Uterus (tissue), 4 donors: ENCODE measurements at places on chromosomes 3 and 15. TPM values are rescaled to one million over a fixed set of nuclear protein-coding genes. Genes with fewer than 3 reads are reported as not detected.
A peak's percentile ranks its signal among the peaks of the same experiment; 100 is the strongest.

DNA sequence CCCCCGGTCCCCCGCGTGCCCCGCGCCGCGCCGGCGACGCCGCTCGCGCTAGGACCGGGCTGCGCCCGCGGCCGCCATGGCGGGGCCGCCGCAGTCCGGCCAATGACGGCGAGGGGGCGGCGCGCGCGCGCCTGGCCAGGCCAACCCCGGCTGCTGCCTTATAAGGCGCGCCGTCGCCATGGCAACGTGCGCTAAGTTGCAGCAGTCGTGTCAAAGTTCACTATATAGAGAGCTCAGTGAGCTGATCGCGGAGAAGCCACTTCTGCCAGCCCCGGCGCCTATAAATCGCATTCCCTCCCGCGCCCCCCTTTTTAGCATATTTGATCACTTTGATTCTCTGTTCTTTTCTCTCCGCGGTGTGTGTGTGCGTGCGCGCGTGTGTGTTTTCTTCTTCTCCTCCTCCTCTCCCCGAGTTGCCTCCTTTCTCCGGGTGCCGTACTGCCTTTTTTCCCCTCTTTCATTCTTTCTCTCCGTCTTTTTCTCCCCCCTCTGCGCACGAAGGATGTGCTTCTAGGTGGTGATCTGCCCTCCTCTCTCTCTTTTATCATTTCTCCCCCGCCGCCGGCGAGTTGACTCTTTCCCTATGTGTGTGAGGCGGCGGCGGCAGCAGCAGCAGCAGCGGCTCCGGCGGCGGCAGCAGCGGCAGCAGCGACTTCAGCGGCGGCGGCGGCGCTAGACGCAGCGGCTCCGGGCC, at the start of gene NR2F2:
NR2F2 (plus strand) TSS at position 251 of the 694 bp plus-strand sequence. CDS start 1,406 bp downstream, outside the sequence.
- peak; percentile 99 for DNase-seq

PTPN23 gene
- total RNA-seq: 51.6 TPM

DNA sequence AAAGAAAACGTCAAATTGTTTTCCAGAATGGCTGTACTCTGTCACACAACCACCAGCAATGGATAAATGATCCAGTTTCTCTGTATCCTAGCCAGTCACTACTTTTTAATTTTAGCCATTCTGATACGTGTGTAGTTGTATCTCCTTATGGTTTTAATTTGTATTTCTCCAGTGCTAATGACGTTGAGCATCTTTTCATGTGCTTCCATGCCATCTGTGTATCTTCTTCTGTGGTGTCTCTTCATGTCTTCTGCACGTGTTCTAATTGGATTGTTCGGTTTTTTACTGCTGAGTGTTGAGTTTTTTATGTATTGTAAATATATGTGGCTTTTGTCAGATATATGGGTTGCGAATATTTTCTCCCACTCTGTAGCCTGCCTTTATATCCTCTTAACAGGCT, 81.9 kb downstream of the SUMF1 start:
- DNase-seq: no peak

GREM1 gene
- total RNA-seq: 0.88 TPM

ADAMTS17 gene
- not detected for total RNA-seq

LRRC34 gene
- total RNA-seq: 5.8 TPM

- no peak for DNase-seq
Measured at GRCh38 chr3:83877910-83878309, 1080.9 kb upstream of the CADM2 start.

GRCh38 chr15:99692825-99693224, 40.4 kb downstream of the LYSMD4 start:
- DNase-seq: no peak

MAP1A gene
- 15.0 TPM for total RNA-seq

IL5RA gene
- under 0.01 TPM for total RNA-seq

- no peak for DNase-seq
Measured at GRCh38 chr3:41997702-41998550, 36.0 kb upstream of the ULK4 start.

DNA sequence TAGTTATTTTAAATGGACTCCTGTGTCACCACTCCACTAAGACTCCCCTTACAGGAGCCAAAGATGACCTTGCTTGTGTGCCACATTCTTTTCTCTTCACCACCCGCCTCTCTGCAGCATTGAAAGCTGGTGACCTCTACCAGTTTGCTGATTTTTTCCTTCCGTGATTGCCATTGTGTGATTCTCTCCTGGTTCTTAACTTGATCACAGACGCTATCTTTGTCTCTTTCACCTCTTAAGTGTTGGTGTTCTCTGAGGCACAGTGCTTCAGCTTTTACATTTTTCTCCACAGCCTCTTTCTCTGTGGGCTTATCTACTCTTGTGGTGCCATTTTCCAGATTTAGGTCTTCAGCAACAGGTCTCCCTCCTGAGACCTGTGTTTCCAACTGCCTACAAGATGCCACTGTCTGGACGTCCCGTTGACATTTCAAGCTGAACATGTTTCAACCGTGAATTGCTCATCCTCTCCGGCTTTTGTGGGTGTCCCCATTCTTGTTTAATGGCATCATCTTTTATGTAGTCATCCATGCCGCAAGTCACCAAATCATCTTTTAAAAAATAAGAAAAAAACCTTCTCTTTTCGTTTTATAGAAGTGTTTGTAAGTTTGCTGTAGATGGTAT, 26.5 kb downstream of the IQGAP1 start:
- no peak for DNase-seq

MEGF11 gene
- 0.76 TPM for total RNA-seq

- DNase-seq: no peak
Measured at GRCh38 chr15:71011503-71012155, 103.6 kb upstream of the THSD4 start.

RBPMS2 gene
- total RNA-seq: 1.5 TPM

DNA sequence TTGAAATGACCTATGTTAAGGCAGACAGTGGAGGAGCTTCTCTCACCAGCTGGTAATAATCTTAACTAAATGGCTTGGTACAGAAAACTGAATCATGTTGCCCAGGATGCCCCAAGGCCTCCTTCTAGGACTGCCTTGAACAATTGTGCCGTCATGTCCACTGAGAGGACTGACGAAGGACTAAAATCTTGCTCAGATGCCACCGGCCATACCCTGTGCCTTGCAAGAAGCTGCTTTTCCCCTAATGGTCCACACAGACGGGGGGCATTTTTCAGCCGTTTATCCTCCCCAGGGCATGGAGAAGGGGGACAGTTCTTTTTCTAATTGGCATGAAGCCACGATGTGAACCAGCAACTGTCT, 1.8 kb upstream of the CP start:
- no peak for DNase-seq

SUCLG2 gene
- total RNA-seq: 77.0 TPM

GRCh38 chr3:177512945-177513814, 315.9 kb upstream of the TBL1XR1 start:
- DNase-seq: no peak

DNA sequence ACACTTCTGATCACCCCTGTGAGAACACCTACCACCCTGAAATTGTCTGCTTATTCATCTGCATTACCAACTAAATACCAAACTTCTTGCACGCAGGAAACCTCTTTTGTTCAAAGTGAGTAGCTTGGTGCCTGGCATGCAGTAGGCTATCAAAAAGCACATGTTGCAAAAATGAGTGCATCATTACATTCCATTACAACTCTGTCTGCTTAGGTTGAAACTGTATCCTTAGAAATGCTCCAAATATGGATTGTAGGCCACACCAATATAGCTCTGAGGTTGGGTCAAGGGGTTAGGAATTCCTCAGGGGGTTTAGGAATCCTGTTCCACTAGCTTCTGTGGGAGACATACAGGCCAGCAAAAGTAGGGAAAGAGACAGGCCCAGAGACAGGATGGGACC, 107.2 kb downstream of the THRB start:
- no peak for DNase-seq

DNA sequence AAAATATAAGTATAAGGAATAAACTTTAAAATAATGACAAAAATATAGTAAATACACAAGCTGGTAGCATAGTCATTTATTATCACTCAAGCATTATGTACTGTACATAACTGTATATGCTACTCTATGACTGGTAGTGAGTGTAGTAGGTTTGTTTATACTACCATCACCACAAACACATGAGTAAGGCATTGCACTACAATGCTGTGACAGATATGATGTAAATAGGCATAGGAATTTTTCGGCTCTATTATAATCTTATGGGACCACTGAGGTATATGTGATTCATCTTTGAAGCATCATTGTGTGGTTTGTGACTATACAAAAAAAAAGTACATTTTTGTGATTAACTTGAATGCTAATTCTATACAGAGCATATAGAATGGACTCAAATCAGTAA, 35.3 kb upstream of the FBN1 start:
- no peak for DNase-seq

GOLGA8M gene
- total RNA-seq: 0.26 TPM

DNA sequence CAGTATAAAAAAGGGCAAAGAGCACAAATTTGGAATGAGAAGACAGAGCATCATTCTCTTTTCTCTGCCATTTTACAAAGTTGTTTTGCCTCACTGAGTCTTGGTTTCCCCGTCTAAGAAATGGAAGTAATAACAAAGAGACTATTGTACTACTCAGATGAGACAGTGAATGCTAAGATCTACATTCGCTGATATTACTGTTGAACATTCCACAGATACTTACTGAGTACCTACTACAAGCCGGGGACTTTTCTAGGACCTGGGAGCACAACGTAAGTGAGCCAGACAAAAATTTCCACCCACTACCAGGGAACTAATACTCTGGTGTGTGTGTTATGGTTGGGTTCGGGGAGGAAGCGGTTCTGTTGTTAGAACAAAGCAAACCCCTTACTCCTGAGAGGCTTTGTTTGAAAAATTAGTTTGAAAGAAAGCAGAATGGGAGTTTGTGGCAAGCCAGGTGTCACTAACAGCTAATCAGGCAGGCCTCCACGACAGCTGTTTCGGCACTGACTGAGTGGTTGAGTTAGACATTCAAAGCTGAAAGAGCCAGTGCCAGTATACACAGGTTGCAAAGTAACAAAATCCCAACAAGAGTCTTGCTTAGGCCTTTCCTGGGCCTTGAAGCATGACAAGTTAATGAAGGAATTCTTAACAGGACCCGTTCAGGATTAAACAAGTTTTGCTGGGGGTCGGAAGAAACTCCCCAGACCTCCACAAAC, 458.3 kb downstream of the EDEM1 start:
- DNase-seq: no peak

GRCh38 chr15:67411486-67411885, 109.4 kb upstream of the C15orf61 start:
- no peak for DNase-seq

C2CD4A gene
- not detected for total RNA-seq

DNA sequence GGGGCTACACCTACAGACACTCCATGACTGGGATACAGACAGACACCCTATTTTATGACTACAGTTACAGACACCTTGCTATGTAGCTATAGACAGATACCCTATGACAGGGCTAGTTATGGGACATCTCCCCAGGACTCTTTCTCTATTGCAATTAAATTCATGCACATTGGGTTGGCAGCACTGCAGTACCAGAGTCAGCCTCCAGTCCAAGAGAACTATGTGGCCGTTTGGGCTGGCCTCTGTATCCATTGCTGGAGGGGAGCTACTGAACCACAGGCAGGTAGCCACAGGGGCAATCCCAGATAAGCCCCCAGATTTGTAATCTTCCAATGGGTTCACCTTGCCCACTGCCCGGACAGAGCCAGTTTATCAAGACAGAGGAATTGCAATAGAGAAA, 108.4 kb upstream of the SPATA16 start:
- no peak for DNase-seq

DNA sequence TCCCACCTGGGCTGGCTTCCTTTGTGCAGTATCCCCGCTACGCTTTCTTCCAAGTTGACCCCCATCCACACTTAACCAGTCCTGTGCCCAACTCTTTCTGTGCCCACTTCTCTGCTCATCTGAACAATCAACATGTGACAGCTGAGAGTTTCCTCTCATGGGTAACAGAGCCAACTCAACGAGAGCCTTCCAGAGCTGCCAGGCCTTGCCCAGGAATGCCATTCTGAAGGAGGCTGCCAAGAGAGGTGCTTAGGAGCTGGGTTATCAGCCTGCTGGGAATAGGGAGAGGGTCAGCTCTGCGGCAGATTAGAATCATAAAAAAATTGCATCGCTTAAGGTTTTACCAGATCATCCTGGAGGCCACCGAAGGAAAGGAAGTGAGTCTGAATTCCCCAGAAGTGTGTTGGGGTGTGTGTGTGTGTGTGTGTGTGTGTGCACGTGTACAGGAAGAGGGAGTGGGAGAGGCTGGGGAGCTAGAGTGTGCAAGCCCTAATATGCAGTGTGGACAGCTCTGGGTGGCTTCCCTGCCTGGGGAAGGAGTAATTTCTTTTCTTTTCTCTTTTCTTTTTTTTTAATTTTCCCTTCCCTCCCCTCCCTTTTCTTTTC, 66.7 kb downstream of the ITGA11 start:
- DNase-seq: no peak

EXOSC7 gene
- 21.5 TPM for total RNA-seq
